ENCODE measurements at places on chromosomes 12 and 14.
A peak's percentile ranks its signal among the peaks of the same experiment; 100 is the strongest.

DNA sequence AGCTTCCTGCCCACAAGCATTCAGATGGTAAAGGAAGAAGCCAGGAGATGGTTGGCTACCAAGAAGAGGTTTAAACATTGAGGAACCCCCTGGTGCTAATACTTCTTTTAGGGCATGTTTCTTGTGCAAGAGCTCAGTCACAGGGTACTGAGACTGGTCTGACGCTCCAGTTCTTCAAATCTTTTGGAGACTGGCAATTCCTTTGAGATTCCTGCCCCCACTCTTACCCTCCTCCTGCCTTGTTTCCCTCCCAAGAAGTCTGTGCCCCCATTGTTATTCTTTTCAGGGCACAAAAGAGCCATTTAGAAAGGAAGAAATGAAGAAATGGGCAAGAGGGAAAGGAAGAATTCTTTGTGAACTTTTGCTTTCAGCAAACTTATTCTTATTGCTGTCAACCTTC is 11.8 kb downstream of the A2ML1 start:
- no peak for DNase-seq

- DNase-seq: no peak
Observed at GRCh38 chr12:97837401-97837800, 374.8 kb downstream of the RMST start.

DNA sequence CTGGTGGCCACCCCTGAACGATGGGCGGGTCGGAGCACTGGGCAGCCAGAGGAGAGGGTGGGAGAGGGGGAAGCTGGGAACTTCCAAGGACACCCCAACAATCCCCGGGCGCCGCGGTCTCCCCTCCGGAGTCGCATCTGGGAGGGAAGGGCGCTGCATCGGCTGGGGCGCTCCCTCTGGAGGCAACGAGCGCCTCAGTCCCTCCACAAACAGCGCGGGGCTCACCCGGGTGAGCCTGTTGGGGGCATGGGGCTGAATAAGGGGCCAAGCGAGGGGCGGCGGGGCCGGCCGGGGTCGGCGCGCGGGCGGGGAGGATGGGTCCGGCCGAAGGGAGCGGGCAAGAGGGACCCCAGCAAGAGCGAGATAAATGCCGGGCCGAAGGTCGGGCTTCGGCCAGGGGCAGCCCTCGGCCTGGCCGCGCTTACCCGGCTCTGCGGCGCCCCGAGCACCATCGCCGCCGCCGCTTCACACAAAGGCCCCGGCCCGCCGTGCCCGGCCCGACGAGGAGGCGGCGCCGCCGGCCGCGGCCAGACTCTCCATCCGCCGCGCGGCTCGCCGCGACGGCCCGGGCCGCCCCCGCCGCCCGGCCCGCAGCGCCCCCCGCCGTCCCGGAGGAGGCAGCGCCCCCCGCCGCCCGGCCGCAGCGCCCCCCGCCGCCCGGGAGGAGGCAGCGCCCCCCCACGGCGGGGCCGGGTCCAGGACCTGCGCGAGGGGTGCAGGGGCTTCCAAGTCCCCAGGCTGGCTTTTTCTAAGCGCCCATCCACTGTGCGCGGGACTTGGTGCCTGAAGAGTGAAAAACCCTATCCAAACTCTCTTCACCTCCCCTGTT is at the start of gene ZBTB39:
Gene ZBTB39 (minus strand): TSS at position 567 of the 829 bp plus-strand sequence. CDS start 1,629 bp downstream, outside the sequence.
- DNase-seq: peak; percentile 59

GRCh38 chr14:27553790-27554189 is 956.0 kb upstream of the NOVA1 start:
- no peak for DNase-seq

DNA sequence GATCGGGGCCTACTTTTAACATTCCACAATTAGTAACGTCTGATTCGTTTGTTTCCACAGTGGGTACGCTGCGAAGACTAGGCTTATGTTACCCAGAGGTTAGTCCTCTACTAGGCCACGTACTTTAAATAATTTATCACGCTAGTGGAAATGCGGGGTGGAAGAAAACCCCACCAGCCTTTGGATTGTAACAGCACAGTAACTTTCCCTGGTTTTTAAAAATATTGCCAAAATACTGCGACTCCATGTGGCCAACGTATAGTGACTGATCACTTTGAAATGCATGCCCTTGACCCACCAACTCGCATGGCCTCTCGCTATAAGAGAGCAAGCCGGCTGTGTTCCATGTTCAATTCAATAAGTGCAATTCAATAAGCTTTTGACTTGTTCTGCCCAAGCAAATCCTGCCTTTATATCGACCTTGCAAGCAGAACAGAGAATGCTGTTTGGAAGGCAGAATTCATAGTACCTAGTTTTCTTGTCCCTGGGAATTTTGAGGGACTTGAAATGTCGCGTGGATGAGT is 882 bp upstream of the GTF2A1 start:
- no peak for DNase-seq

GRCh38 chr14:104879201-104879982 is 14.3 kb downstream of the CEP170B start:
- no peak for DNase-seq

GRCh38 chr12:112218150-112218549 is 92.8 kb downstream of the TRAFD1 start:
- DNase-seq: no peak

All from effector CD8-positive, alpha-beta T cell (primary cell).